ENCODE measurements at places on chromosomes 7 and 10.

DNA sequence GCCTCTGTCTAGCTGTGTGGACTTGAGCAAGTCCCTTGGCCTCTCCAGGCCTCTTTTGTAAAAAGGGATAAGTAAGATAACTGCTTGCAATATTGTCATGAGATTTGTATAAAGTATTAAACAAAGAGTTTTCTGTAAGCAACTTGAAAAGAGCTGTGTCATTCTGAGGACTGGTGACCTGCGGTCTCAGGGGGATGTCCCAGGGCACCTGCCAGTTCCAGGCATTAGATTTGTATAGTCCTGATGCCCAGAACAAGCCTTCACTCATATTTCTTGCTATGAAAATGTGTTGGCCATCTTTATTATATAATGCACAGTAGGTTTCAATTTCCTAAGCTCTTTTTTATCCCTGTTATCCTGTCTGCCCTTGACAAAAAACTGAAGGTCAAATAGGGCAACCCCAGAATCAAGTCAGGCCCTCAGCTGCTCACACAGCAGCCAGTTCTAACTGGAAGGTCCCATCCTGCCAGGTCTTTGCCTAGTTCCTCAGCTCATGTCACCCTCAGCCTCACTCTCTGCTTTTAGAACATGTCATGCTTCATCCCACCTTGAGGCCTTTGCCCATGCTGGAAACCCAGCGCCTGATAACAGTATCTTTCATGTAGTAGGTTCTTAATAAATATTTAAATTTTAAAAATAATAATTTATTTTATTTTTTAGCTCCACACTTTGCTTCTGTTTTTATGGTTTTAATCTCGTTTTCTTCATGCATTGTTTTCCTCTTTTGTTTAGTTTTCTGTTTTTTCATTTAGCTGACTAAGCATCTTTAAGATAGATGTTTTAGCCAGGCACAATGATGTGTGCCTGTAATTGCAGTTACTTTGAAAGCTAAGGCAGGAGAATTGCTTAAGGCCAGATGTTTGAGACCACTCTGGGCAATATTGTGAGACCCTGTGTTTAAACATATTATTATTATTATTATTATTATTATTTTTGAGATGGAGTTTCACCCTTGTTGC lies 87.5 kb upstream of the ZNF92 start:
- no peak for DNase-seq

DNA sequence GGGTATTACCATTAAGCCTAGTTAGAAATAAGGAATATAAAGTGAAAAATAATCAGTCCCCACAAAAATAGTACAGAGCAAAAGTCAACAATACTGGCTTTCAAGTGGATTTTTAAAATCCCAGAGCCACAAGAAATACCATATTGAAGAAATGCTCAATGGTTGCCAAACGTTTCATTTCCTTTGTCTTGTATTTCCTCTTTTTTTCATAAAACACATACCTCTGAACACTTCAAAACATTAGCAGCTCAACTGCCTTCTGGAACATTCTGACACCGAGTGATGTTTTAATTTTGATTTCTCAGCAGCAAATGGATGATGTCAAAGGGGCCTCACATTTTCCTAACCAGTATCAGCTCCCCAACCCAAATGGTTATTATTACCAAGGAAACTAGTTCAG lies 10.5 kb downstream of the NOD1 start:
- DNase-seq, result no peak

DNA sequence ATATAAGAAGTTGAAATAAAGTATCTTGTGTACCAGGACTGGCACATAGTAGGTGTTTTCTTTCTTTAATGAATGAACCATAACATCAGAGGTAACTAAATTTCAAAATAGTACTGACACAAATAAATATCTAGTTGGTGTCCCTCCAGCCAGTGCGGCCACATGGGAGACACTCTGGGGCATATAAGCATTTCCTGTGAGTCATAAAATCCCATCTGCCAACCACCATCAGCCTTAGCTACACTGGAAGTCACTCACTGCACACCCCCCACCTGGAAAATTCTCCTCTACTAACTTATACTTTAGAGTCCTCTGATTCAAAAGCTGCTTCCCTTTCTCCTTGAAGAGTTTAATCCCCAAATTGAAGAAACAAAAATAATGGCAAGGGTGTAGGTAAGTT lies 32.5 kb downstream of the DYDC1 start:
- DNase-seq, result no peak

GRCh38 chr10:128727114-128727513 lies 600.9 kb upstream of the MKI67 start:
- DNase-seq, result no peak

- DNase-seq, result no peak
Measured at GRCh38 chr10:103517234-103518085, 24.0 kb downstream of the NEURL1 start.

- no peak for DNase-seq
Measured at GRCh38 chr10:71693377-71693776, 26.2 kb downstream of the C10orf105 start.

DNA sequence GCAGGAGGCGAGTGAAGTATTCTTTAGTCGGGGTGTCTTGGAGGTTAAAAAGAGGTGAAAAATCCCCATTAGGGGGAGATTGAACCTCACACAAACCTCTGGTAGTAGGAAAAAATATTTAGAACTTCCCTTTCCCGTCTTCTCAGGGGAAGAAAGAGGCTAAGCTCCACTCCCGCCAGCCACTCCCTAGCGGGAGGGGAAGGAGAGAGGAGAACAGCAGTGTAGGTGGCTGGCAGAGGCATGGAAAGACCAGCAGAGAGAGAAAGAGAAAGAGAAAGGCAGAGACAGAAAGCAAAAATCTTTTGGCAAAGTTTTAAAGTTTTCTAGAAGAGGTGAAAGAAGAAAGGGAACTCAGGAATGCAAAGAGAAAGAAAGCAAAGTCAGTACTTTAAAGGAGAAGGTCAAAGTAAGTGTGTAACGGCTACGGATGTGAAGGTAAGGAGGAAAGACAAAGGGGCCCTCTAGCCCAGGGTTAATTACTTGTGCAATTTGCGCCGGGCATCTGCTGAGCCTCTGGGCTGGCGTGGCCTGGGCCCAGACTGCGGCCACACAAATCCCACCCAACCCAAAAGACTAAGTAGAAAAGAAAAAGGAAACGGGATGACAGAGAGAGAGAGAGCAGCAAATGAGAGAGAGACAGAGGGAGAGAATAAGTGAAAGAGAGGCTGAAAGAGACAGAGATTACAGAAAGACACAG lies 72.3 kb upstream of the ZNF746 start:
- DNase-seq, result no peak

DNA sequence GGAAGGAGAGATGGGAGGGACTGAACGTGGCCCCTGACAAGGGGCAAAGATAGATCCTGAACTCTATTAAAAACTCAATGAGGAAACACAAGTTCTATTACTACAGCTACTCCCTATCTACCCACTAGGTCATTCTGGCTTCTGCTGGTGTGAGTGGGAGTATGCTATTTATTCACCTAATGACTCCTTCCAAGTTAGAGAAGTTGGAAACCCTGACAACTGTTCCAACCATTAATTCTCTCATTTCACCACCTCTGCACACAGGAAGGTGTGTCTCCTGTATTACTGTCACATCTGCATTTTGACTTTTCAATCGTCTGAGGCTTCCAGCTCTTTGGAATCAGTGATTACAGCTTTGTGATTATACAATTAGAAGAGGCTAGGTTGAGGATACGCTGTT lies 169.4 kb upstream of the ADO start:
- no peak for DNase-seq

- no peak for DNase-seq
Measured at GRCh38 chr10:77256346-77256745, 381.3 kb downstream of the KCNMA1 start.

DNA sequence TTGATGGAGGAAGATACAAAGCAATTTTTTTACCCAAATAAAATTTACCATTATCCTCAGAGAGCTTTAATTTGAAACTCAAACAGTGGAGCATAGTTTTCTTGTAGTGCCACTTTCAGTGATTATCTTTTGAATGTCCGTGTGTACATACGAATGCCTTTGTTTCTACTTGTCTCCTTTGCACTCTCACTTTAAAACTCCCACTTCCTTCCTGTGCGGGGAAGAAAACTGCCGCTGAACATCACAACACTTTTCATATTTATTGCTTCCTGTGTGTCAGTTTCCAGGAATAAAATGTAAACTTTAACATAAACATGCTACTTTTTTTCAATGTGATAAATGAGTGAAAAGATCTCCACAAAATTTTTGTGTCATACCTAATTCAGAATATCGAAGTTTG lies 102.4 kb downstream of the SEMA3A start:
- peak; percentile 30 for DNase-seq

DNA sequence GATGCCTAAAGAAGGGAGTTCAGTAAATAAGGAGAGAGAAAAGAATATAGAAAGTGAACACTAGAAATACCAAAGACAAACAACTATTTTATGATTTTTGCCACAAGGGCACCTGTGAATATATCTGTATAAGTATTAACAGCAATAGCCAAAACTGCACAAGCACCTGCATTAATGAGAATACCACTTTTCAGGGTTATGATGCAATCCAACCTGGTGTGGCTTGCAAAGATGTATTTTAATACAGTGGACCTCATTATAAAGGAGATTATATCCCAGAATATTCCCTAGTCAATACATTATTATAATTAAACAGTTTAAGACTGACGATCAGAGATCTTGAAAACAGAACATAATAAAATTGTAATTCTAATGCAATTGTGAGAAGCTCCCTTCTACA lies 4.0 kb downstream of the BRAF start:
- DNase-seq, result no peak

- no peak for DNase-seq
Measured at GRCh38 chr10:95234951-95235350, 40.9 kb downstream of the ACSM6 start.

DNA sequence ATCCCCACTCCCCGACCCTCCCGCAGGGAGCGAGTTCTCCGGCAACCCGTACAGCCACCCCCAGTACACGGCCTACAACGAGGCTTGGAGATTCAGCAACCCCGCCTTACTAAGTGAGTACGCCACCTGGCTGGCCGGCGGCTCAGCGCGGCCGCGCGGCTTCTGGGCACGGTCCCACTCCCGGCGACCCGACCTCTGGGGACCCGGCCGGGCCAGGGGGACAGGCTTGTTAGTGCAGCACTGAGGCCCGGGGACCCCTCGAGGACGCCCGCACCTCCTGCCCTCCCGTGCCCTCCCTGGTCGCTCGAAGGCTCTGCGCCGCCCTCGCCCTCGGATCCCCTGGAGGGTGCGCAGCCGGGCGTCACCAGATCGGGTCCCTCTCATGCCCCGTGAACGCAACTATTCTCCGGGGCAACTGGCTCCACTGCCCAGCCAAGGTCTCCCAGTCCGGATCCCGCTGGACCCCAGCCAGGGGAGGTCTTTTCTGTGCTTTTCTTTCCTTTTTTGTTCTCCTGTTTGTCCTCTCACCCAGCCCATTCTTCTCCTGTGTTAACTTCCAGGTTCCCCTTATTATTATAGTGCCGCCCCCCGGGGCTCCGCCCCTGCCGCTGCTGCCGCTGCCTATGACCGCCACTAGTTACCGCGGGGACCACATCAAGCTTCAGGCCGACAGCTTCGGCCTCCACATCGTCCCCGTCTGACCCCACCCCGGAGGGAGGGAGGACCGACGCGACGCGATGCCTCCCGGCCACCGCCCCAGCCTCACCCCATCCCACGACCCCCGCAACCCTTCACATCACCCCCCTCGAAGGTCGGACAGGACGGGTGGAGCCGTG lies 81.8 kb downstream of the PAX2 start:
- DNase-seq, result peak; percentile 15

- no peak for DNase-seq
Measured at GRCh38 chr10:131824371-131825149, 76.2 kb upstream of the PPP2R2D start.

GRCh38 chr7:43838201-43838658 lies 31.1 kb downstream of the MRPS24 start:
- DNase-seq, result no peak

GRCh38 chr10:32330214-32330613 lies 16.7 kb downstream of the EPC1 start:
- DNase-seq, result no peak

DNA sequence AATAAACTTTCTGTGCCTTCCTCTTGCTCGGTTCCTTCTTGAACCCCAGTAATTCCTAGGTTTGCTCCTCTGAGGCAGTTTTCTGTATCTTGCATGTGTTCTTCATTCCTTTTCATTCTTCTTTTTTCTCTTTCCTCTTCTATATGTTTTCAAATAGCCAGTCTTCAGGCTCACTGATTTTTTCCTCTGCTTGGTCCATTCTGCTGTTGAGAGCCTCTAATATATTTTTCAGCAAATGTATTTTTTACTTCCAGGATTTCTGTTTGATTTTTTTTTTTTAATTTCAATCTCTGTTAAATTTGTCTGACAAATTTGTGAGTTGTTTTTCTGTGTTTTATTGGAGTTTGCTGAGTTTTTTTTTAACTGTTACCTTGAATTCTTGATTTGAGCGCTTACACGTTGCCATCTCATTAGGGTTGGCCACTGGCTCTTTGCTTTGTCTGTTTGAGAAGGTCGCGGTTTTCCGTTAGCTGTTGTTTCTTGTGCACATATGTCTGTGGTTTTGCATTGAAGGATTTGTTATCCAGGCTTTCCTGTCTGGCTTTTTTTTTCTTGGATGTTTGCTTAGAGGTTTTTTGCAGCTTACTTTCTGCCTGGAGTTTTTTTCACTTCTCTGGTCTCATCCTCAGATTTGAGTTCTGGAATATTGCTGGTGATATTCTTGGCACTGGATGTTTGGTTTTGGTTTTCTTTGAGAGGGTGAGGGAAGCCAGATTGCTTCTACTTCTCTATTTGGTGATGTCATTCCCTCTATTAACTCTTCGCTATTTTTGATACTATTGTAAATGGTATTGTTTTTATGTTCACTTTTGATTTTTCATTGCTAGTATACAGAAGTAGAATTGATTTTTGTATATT lies 12.7 kb downstream of the SPRN start:
- no peak for DNase-seq

- DNase-seq, result no peak
Measured at GRCh38 chr10:86340991-86341260, 25.7 kb downstream of the GRID1 start.

DNA sequence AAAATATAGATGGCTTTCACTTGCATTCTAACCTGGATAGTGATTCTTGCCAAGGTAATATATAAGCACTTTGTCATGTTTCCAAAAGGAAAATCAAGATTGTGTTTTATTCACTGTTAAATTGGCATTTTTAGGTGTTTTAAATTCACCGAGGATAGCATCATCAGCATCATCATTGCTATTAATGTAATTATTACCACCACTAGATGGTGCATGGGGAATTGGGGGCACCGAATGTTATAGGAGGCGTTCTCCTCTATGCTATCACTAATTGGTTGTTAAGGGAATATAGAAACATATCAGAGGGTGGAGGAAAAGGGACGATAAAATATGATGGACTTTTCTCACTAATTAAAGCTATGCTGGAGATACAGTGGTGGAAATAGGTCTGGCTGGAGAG lies 95.5 kb downstream of the CELF2 start:
- peak; percentile 74 for DNase-seq

DNA sequence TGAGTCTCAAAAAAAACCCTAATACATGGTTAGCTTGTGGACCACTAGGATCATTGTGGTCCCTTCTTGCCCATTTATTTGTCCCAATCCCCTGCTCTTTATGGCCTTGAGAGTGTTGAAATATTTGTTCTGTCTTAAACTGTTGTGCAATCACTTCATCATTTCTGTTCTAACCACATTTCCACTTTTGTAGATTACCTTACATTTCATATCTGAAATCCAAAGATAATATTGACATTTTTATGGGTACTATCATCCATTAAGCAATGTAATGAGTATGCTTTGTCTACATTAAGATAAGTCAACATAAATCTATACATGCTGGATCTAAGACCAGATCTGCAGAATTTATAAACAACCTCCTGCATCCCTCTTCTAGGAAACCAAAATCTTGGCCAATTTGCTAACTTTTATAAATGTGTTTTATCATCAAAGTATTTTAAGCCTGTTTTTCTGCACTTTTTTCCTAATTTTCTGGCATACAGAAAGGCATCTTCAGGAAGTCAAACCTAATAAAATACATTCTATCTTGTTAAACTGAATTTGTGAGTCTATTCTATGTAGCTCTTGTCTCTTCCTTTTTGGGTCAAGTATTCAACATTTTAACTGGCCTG lies 359.4 kb upstream of the CELF2 start:
- DNase-seq, result no peak

Measured in CD4-positive, alpha-beta T cell treated with Interleukin-10 for 1 hour (primary cell).